Neuronal stem cell (in vitro differentiated cells): ENCODE measurements at places on chromosomes 1 and 21.

DNA sequence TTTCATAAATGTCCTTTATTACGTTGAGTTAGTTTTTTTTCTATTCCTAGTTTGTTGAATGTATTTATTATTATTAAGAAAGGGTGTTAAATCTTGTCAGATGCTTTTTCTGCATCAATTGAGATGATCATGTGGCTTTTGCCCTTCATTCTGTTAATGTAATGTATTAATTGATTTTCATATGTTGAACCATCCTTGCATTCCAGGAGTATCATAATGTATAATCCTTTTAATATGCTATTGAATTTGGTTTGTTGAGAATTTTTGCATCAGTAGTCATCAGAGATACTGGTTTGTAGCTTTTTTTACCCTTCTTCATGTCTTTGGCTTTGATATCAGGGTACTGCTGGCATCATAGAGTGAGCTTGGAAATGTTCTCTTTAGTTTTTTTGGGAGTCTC lies 100.0 kb downstream of the POFUT2 start:
- no peak overlapping the region for H3K4me3 ChIP-seq
- H3K27ac ChIP-seq = no peak overlapping the region
- H3K36me3 ChIP-seq = peaks cover 10% of the 10 kb centered on the region
- H3K27me3 ChIP-seq = no peaks in the 10 kb centered on the region

GRCh38 chr1:7555391-7556185 lies 215.5 kb upstream of the VAMP3 start:
- DNase-seq = no peak
- no peaks in the 10 kb centered on the region for H3K36me3 ChIP-seq
- no peaks in the 10 kb centered on the region for H3K27me3 ChIP-seq
- H3K4me1 ChIP-seq = no peaks in the 10 kb centered on the region
- no peak overlapping the region for H3K4me3 ChIP-seq
- no peak overlapping the region for H3K27ac ChIP-seq

- no peaks in the 10 kb centered on the region for H3K36me3 ChIP-seq
- no peak for DNase-seq
- no peak overlapping the region for H3K27ac ChIP-seq
- H3K4me3 ChIP-seq = no peak overlapping the region
- no peaks in the 10 kb centered on the region for H3K27me3 ChIP-seq
- no peaks in the 10 kb centered on the region for H3K4me1 ChIP-seq
Observed at GRCh38 chr1:246460406-246460805, 46.7 kb downstream of the SMYD3 start.

DNA sequence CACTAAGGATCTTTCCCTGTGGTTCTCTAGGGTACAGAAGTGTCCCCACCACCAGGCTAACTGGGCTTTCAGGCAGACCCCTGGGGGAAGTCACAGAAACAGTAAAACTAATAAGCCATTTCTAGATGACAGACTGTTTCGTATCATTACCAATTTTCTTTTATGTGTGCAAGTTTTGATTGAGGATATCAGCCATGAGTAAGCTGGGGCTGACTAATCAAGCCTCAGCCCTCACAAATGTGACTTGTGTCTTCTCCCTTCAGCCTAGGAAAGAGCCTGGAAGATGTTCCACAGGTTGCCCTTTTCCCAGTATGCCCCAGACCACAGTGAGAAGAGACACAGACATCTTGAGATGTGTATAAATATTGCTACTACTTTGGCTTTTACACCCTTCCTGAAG lies 10.5 kb downstream of the PTGFRN start:
- no peak for DNase-seq
- H3K36me3 ChIP-seq = no peaks in the 10 kb centered on the region
- no peaks in the 10 kb centered on the region for H3K27me3 ChIP-seq
- H3K4me1 ChIP-seq = no peaks in the 10 kb centered on the region

DNA sequence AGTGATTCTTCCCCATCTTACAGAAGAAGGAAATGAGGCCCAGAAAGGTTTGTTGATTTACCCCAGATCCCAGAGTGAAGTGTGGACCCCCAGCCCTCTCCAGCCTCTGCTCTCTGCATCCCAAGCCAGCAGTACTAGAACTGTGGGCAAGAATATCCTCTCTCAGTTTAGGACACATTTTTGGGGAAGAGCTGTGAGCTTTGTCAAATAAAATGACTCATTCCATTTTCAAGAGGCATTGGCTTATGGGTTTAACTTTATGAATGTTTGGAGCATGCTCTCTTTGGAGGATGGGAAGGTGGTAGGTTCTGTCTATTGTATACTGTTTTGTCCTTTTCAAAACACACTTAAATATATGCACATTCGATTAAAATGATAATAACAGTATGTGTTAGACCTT lies 70.6 kb upstream of the CNTN2 start:
- no peak overlapping the region for H3K4me3 ChIP-seq
- H3K27ac ChIP-seq = no peak overlapping the region
- H3K36me3 ChIP-seq = no peaks in the 10 kb centered on the region
- H3K4me1 ChIP-seq = no peaks in the 10 kb centered on the region
- no peaks in the 10 kb centered on the region for H3K27me3 ChIP-seq
- no peak for DNase-seq

- H3K27ac ChIP-seq = no peak overlapping the region
- H3K36me3 ChIP-seq = no peaks in the 10 kb centered on the region
- H3K4me3 ChIP-seq = no peak overlapping the region
Observed at GRCh38 chr1:223245983-223246382, 102.9 kb upstream of the TLR5 start.

GRCh38 chr21:15825700-15826099 lies 95.9 kb downstream of the USP25 start:
- H3K27ac ChIP-seq = no peak overlapping the region
- no peak for DNase-seq
- no peak overlapping the region for H3K4me3 ChIP-seq

- H3K27ac ChIP-seq = no peak overlapping the region
- H3K4me3 ChIP-seq = no peak overlapping the region
- no peaks in the 10 kb centered on the region for H3K27me3 ChIP-seq
Observed at GRCh38 chr1:109918671-109919070, 8.0 kb downstream of the CSF1 start.

- no peaks in the 10 kb centered on the region for H3K27me3 ChIP-seq
- peak overlapping the region; percentile 91 for H3K4me3 ChIP-seq
- no peaks in the 10 kb centered on the region for H3K36me3 ChIP-seq
- peaks cover 2% of the 10 kb centered on the region for H3K4me1 ChIP-seq
Observed at GRCh38 chr1:42334240-42335049, 590 bp downstream of the FOXJ3 start.

DNA sequence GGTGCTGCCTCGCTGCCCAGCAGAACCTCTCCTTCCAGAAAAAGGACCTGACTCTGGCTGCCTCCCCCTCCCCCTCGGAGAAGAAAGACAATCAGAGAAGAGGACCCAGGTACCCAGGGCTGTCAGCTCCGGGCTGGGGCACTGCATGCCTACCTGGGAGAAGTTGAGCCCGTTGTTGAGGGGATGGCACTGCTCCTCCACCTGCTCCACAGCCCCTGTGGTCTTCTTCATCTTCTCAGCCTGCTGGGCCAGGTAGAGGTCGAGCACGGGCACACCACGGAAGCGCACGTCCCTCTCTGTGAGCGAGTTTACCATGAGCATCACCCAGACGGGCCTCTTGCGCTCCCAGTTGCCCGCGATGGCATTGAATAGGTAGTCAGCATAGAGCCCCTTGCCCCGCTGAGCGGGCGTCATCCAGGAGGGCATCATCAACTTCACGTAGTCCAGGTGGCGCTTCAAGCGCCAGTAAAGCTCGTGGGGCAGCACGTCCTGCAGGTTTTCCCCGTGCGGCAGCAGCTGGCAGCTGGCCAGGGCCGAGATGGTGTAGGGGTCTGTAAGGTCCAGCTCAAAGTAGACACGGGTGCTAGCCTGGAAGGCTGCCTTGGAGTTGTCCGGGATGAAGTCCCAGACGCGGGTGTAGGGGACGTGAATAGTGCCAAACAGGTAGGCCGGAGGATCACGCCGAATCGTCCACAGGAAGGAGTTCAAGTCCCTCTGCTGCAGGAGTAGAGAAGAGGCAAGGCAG lies 3.1 kb downstream of the TRABD2B start:
- no peaks in the 10 kb centered on the region for H3K36me3 ChIP-seq
- no peaks in the 10 kb centered on the region for H3K4me1 ChIP-seq
- no peak for DNase-seq
- H3K27me3 ChIP-seq = peaks cover 74% of the 10 kb centered on the region
- H3K4me3 ChIP-seq = no peak overlapping the region

GRCh38 chr1:233636503-233636877 lies 22.6 kb downstream of the KCNK1 start:
- H3K27ac ChIP-seq = no peak overlapping the region
- H3K36me3 ChIP-seq = no peaks in the 10 kb centered on the region

- H3K4me1 ChIP-seq = no peaks in the 10 kb centered on the region
- no peak for DNase-seq
- H3K27ac ChIP-seq = no peak overlapping the region
- no peak overlapping the region for H3K4me3 ChIP-seq
- no peaks in the 10 kb centered on the region for H3K36me3 ChIP-seq
Observed at GRCh38 chr1:181910905-181911304, 150.6 kb downstream of the ZNF648 start.

DNA sequence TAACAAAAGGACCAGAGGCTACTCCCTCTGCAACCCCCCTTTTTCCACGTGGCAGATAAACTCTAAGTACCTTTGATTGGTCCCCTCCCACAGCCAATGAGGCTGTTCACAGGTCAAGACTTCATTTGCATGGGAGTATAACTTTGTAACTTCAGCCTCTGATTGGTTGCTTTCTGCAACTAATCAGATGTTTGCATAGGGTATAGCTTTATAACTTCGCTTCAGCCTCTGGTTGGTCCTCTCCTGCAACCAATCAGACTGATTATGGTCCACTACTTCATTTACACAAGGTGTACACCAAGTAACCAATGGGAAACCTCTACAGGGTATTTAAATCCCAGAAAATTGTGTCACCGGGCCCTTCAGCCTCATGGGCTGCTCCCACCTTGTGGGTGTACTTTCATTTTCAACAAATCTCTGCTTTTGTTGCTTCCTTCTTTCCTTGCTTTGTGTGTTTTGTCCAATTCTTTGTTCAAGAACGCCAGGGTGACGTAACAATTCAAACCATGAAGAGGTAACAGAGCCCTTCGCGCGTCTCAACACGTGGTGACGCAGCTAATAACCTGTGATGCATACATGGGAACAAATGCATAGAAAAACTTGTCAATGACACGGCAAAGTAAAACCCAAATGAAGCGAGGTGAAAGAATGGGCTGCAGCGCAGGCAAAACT lies 47.2 kb downstream of the VPS26C start:
- H3K36me3 ChIP-seq = peaks cover 12% of the 10 kb centered on the region
- no peak overlapping the region for H3K27ac ChIP-seq
- DNase-seq = no peak

GRCh38 chr1:211701733-211702132 lies 26.3 kb upstream of the NEK2 start:
- no peaks in the 10 kb centered on the region for H3K36me3 ChIP-seq
- no peak for DNase-seq
- no peak overlapping the region for H3K27ac ChIP-seq
- H3K4me1 ChIP-seq = no peaks in the 10 kb centered on the region
- peaks cover 63% of the 10 kb centered on the region for H3K27me3 ChIP-seq

DNA sequence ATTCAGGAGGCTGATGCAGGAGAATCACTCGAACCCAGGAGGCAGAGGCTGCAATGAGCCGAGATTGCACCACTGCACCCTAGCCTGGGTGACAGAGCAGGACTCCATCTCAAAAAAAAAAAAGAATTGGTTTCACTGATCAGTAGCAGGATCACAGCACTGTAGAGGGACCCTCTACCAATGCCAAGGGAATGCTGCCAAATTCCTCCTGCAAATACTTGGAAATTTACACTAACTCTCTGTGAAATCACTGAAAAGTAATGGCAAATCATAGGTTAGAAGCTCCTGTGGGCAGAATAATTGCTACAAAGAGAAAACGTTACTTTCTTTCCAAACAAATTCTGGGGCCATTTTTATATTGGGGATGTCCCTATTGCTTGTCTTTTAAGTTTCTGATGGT lies 6.7 kb upstream of the GPR25 start:
- H3K27ac ChIP-seq = no peak overlapping the region
- peaks cover 32% of the 10 kb centered on the region for H3K36me3 ChIP-seq
- H3K4me1 ChIP-seq = no peaks in the 10 kb centered on the region
- DNase-seq = no peak
- H3K27me3 ChIP-seq = no peaks in the 10 kb centered on the region
- no peak overlapping the region for H3K4me3 ChIP-seq

GRCh38 chr1:34005309-34005708 lies 141.4 kb downstream of the HMGB4 start:
- no peaks in the 10 kb centered on the region for H3K4me1 ChIP-seq
- peak overlapping the region; percentile 78 for H3K27ac ChIP-seq
- H3K4me3 ChIP-seq = no peak overlapping the region
- no peak for DNase-seq

- H3K4me1 ChIP-seq = peaks cover 62% of the 10 kb centered on the region
- no peaks in the 10 kb centered on the region for H3K27me3 ChIP-seq
- H3K36me3 ChIP-seq = no peaks in the 10 kb centered on the region
- peak overlapping the region; percentile 67 for H3K27ac ChIP-seq
- DNase-seq = no peak
- H3K4me3 ChIP-seq = no peak overlapping the region
Observed at GRCh38 chr1:26352338-26352679, 1.6 kb downstream of the CRYBG2 start.

DNA sequence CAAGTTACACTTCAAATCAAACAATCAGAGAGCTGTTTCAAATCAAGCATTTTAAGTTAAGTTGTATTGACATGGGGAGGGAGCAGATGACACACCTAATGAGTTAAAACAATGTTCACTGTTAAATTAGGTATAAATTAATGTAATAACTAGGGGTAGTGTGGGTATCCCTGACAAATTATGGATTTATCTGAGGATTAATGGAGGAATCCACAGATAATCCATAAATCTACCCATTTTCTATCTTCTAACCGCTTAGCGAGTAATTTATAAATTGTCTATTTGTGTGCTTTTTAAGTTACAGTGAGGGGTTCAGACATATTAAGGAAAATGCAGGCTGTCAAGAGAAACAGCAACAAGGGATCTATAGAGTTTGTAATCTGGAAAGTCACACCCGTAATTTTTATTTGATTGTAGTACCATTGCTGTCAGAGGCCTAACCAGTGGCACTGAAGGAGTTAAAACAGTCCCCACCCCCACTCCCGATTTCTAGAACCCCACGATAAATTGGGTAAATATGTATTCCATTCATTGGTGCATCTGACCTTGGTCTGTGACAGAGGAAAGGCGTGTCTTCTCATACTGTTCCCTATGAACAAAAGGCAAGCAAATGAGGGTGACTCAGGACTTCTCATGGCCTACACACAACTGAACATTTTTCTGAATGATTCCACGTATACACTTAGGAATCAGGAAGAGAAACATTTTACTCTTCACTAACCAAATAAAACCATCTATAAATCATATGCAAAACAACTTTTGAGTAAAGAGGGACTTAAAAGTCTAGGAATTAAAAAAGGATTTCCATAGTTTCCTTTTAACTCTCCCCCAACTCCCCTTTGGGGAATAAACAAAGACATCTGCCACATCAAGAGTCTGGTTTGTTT lies 7.4 kb downstream of the IRF2BP2 start:
- peaks cover 61% of the 10 kb centered on the region for H3K36me3 ChIP-seq
- no peak overlapping the region for H3K4me3 ChIP-seq
- DNase-seq = no peak
- H3K27ac ChIP-seq = no peak overlapping the region
- H3K4me1 ChIP-seq = peaks cover 11% of the 10 kb centered on the region

- no peak overlapping the region for H3K4me3 ChIP-seq
- no peaks in the 10 kb centered on the region for H3K27me3 ChIP-seq
- H3K4me1 ChIP-seq = peaks cover 8% of the 10 kb centered on the region
- DNase-seq = no peak
Observed at GRCh38 chr1:62307895-62308492, 11.2 kb downstream of the KANK4 start.

- H3K4me1 ChIP-seq = no peaks in the 10 kb centered on the region
- H3K27ac ChIP-seq = no peak overlapping the region
- H3K27me3 ChIP-seq = no peaks in the 10 kb centered on the region
- H3K36me3 ChIP-seq = peaks cover 74% of the 10 kb centered on the region
- no peak overlapping the region for H3K4me3 ChIP-seq
Observed at GRCh38 chr1:15935056-15935950, 40.6 kb downstream of the ZBTB17 start.
